Right atrium auricular region (tissue), 2 donors: ENCODE measurements at places on chromosomes 16 and 17. TPM values are rescaled to one million over a fixed set of nuclear protein-coding genes. Genes with fewer than 3 reads are reported as not detected.

- H3K36me3 ChIP-seq = no peaks in the 10 kb centered on the region
- no peak for DNase-seq
- no peak overlapping the region for H3K27ac ChIP-seq
These were observed 146.4 kb downstream of the IRX3 start for GRCh38 chr16:54140057-54140787.

DNA sequence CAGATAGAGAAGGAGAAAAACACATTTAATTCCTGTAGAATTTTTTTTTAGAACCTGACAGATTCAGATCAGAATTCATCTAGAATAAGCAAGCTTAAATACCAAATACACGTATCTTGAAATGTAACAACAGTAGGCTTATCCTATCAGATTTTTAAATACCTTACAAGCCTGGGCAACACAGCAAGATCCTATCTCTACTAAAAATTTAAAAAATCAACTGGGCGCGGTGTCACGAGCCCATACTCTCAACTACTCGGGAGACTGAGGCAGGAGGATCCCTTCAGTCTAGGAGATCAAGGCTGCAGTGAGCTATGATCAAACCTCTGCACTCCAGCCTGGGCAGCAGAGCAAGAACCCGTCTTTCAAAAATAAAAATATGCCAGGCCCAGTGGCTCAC is 13.5 kb downstream of the ACOX1 start:
- no peak overlapping the region for H3K27ac ChIP-seq
- H3K4me3 ChIP-seq = no peak overlapping the region
- H3K27me3 ChIP-seq = no peaks in the 10 kb centered on the region
- H3K36me3 ChIP-seq = no peaks in the 10 kb centered on the region

ESRP2 gene
- total RNA-seq = 0.59 TPM

RAB11FIP4 gene
- total RNA-seq = 4.4 TPM

DNA sequence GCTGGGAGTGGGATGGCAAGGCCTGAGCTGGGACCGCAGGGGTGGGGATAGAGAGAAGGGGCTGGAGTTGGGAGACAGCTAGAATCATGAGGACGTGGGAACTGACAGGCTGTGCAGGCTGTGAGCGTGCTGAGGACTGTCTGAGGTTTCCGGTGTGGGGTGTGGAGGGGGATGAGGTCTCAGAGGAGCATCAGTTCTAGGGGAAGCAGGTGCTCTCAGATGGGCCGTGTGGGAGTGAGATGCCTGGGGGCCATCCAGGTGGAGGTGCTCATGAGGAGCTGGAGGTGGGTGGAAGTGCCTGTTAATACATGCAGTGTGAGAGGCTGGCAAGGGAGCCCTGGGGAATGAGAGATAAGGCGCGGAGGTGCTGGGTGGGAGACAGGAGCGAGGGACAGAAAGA is 27.2 kb downstream of the HASPIN start:
- H3K36me3 ChIP-seq = no peaks in the 10 kb centered on the region
- no peaks in the 10 kb centered on the region for H3K27me3 ChIP-seq
- no peaks in the 10 kb centered on the region for H3K4me1 ChIP-seq
- DNase-seq = no peak
- H3K4me3 ChIP-seq = no peak overlapping the region

MPO gene
- 0.30 TPM for total RNA-seq

- peak; percentile 62 for DNase-seq
- no peaks in the 10 kb centered on the region for H3K4me1 ChIP-seq
- H3K36me3 ChIP-seq = no peaks in the 10 kb centered on the region
- H3K27me3 ChIP-seq = no peaks in the 10 kb centered on the region
- no peak overlapping the region for H3K27ac ChIP-seq
These were observed 83.6 kb downstream of the IRF8 start for GRCh38 chr16:85982563-85982939.

DNA sequence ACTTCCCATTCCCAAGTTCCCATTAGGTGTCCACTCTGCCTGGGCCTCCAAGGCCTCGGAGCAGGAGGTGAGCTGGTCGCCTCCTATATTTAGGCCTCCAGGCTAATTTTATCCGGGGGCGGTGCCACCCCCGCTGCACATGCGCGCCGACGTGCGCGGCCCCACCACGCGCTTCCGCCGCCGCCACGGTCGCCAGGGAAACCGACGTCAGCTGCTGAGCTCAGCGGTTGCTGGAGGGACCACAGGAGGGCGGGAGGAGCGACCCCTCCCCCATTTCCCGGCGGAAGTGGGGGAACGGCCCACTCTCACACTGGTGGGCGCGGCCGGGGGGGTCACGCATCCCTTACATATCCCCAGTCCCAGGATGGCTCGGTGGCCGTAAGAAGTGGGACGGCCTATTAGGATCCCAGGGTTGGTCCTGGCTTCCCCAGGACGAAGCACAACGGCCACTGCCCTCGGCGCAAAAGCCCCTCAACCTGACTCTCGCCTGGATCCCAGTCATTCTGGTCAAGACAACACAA is 1.0 kb downstream of the PER1 start:
- H3K4me3 ChIP-seq = peak overlapping the region; percentile 92
- peak; percentile 93 for DNase-seq
- no peaks in the 10 kb centered on the region for H3K27me3 ChIP-seq
- H3K36me3 ChIP-seq = peaks cover 63% of the 10 kb centered on the region

DNA sequence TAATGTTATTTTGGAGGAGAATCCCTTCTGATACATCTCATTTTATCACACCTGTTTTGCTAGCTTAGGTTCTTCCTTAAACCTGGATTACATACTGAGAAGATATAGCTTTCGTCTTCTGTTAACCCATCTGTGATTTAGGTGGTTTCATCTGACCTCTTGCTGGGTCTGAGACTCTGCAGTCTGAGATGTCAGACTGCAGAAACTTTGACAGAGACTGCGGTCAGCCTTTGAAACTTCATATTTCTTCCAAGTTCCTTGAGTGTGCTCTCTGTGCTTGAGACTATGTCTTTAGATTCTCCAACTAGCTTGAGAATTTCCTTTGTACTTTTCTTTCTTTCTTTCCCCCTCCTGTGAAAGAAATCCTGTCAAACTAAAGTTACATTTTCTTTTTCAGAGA is 196.4 kb upstream of the MPHOSPH6 start:
- H3K27ac ChIP-seq = no peak overlapping the region
- no peaks in the 10 kb centered on the region for H3K36me3 ChIP-seq
- H3K27me3 ChIP-seq = no peaks in the 10 kb centered on the region
- no peak overlapping the region for H3K4me3 ChIP-seq

MGAT5B gene
- total RNA-seq = not detected

DNA sequence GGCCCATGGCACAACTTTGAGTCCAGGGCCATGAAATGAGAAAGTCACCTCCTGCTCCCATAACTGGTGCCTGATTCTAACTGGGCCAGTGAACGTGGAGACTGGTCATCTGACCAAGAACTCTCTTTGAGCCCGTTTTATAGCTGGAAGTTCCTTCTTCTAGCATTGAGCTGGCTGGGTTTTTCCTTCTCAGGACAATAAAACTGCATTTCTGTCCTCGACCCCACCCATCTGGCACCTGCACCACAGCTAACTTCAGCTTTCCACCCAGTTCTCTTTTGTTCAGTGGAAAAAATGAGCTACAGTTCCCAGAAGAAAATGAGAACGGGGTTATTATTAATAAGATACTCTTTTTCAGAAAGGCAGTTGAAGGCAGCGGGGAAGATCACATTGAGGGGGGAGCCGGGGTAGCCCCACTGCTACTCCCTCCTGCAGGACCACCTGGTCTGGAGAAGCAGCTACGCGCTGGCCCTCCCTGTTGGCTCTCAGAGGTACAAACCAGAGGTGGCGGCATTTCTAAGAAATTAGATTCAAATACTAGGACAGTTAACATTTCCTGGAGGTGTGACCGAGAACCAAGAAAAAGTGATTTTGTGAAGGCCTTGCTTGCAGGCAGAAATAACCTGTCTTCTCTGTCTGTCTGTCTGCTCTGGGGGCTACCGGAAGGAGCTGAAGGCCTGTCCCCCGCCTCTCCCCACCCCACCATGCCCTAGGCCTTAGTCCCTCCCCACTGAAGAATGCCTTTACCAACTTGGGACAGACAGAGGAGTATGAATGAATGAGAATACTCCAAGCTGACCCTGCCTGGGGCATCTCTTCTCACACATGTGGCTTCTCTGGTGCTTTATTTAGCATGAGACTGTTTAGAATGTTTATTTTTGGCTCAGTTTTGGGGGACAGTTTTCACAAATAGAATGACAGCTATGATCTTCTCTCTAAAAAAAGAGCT is 123.9 kb downstream of the XYLT1 start:
- no peak for DNase-seq
- H3K36me3 ChIP-seq = no peaks in the 10 kb centered on the region
- H3K27ac ChIP-seq = peak overlapping the region; percentile 90

GRCh38 chr16:46843898-46844642 is 13.1 kb upstream of the C16orf87 start:
- H3K27me3 ChIP-seq = no peaks in the 10 kb centered on the region
- H3K36me3 ChIP-seq = no peaks in the 10 kb centered on the region
- no peak overlapping the region for H3K27ac ChIP-seq
- H3K4me1 ChIP-seq = no peaks in the 10 kb centered on the region

DNA sequence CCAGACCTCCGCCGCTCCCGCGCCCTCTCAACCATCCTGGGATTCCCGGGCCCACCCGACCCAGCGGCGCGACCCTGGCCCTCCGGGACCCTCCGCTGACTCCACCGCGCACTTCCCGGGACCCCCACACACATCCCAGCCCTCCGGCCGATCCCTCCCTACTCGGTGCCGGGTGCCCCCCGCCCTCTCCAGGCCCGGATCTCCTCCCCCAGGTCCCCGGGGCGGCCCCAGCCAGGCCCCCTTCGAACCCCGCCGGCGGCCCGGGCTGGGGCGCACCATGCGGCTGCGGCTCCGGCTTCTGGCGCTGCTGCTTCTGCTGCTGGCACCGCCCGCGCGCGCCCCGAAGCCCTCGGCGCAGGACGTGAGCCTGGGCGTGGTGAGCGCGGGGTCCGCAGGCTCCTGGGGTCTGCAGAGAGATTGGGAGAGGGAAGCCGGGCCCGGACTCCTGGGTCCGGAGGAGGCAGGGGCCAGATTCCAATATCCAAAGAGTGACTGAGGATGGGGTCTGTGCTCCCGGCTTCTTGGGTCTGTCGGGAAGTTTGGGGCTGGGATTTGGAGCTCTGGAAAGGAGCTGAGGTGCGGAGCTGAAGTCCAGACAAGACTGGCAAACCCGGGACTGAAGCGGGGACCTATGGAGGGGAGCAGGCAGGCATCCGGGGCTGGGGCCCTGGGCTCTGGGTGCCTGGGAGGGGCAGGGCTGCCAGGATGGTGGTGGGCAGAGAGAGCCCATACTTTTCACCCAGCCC is 453 bp downstream of the MMP25 start:
- H3K4me3 ChIP-seq = no peak overlapping the region
- DNase-seq = no peak
- no peaks in the 10 kb centered on the region for H3K36me3 ChIP-seq
- H3K27ac ChIP-seq = no peak overlapping the region
- peaks cover 35% of the 10 kb centered on the region for H3K27me3 ChIP-seq
- peaks cover 22% of the 10 kb centered on the region for H3K4me1 ChIP-seq

KRTAP3-1 gene
- total RNA-seq = not detected

GRCh38 chr16:29204806-29205135 is 201.7 kb downstream of the NPIPB11 start:
- H3K27ac ChIP-seq = no peak overlapping the region
- DNase-seq = peak; percentile 55
- no peaks in the 10 kb centered on the region for H3K4me1 ChIP-seq
- no peaks in the 10 kb centered on the region for H3K27me3 ChIP-seq
- no peaks in the 10 kb centered on the region for H3K36me3 ChIP-seq

GRCh38 chr17:38706505-38707216 is 1.6 kb downstream of the MLLT6 start:
- peaks cover 27% of the 10 kb centered on the region for H3K36me3 ChIP-seq
- no peaks in the 10 kb centered on the region for H3K27me3 ChIP-seq
- H3K4me1 ChIP-seq = peaks cover 59% of the 10 kb centered on the region
- DNase-seq = no peak
- peak overlapping the region; percentile 71 for H3K4me3 ChIP-seq

SDK2 gene
- total RNA-seq = 5.6 TPM

- no peak overlapping the region for H3K4me3 ChIP-seq
- H3K27ac ChIP-seq = no peak overlapping the region
- peak; percentile 65 for DNase-seq
- no peaks in the 10 kb centered on the region for H3K27me3 ChIP-seq
- H3K4me1 ChIP-seq = peaks cover 7% of the 10 kb centered on the region
These were observed 7.6 kb downstream of the MRM1 start for GRCh38 chr17:36608794-36609497.

KRTAP16-1 gene
- not detected for total RNA-seq

DNA sequence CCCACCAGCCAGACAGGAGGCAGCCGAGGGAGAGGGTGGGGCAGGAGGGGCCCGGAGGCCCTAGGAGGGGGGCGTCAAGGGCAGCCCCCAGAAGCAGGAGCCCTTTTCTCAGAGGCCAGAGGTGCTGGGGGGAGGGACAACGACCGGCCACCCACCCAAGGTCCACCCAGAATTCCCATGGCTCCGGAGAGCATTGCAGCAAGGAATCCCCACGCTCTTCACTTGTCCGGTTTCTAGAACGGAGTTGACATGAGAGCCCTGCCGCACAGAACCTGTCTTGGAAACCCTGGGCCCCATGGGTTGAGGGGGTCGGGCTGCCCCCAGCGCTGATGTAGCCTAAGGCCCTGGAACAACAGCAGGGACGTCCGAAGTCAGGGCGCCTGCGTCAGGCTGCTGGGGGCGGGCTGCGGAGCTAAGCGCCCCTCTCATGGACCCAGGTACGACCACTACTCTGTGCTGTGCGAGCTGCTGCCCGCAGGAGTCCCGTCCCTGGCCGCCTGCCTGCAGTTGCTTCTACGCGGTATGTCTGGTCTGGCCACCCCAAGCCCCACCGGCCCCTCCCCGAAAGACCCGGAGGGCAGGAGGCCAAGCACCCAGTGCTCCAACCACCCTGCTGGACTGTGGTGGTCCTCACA is 11.2 kb downstream of the CYBC1 start:
- H3K4me3 ChIP-seq = no peak overlapping the region
- DNase-seq = no peak
- no peak overlapping the region for H3K27ac ChIP-seq
- H3K27me3 ChIP-seq = no peaks in the 10 kb centered on the region

GRCh38 chr17:2892305-2892971 is 96.2 kb downstream of the RAP1GAP2 start:
- no peak for DNase-seq
- no peaks in the 10 kb centered on the region for H3K36me3 ChIP-seq
- H3K4me1 ChIP-seq = no peaks in the 10 kb centered on the region
- no peak overlapping the region for H3K27ac ChIP-seq
- no peak overlapping the region for H3K4me3 ChIP-seq
- no peaks in the 10 kb centered on the region for H3K27me3 ChIP-seq
